ENCODE measurements at places on chromosomes 3 and 15.

DNA sequence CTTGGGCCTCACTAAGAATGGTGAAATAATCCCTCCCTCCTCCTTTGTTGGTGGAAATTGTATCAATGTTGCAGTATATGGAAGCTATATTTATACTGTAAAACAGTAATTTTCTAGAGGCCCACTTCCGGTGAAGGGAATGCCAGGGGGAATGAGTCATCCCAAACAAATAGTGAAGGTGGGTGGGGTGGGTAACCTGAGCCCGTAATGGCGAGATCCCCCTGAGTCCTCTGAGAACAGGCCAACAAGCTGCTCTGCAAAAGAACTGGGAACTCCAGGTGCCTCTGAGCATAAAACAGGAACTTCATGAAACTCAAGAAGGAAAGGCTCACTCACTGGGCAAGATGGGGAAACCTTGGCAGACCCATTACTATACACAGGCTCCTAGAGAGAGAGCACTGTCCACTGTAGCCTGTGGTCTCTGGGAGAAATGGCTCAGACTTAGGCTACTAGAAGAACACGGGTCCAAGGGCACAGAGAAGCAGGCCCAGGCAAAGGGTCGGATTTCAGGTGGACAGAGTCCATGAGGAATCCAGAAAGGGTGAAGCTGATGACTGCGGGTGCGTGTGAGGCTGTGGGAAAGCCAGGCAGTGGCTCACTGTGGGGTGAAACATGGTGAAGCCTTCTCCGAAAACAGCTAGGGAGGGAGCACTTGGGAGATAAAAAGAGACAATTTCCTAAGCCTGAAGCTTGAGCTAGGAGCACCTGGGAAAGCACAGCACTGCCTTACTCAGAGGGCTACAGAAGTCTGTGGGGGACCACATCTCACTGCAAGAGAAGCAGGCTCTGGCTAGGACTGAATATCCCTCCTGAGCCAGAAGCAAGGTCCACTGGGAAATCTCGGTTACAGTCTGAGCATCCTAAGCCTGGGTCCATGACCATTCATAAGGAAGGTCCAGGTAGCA, 19.8 kb downstream of the LARP6 start:
- no peak for DNase-seq

DNA sequence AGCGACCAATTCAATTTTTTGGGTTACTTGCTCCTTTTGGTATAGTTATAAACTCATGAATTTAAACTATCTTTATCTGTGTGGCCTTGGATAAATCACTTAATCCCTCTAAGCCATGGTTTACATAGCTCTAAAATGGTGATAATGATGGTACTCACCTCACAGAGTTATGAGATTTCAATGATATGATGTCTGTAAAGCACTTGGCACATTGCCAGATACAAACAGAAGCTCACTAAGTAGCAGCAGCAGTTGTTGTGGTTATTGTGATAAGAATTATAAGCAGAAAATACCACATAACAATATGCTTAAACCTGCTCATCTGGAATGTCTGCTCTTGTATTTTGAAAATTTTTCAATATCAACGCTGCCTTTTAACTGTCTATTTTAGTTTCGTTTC, 185.1 kb upstream of the SNTN start:
- DNase-seq = no peak

GRCh38 chr3:57100046-57100695, 39.7 kb downstream of the SPATA12 start:
- DNase-seq = peak; percentile 36

- DNase-seq = no peak
Observed at GRCh38 chr15:50164458-50164857, 17.5 kb upstream of the SLC27A2 start.

DNA sequence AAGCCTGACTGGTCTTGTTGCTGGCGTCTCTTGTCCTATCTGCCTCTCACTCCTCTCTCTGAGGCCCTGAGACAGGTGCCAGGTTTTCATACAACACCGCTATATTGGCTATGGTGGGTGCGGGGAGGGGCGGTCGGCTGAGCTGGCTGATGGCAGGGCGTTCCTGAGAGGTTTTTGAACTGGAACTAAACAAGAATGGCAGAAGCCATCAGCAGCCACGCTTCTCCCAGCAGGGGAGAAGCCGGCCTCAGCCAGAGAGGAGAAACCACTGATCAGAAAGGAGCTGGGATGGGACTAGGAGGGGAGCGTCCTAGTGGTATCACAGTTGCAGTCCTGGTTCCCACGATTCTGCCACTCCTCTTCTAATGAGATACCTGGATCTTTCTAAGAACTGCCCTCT, 89.9 kb upstream of the PRR23E start:
- no peak for DNase-seq

DNA sequence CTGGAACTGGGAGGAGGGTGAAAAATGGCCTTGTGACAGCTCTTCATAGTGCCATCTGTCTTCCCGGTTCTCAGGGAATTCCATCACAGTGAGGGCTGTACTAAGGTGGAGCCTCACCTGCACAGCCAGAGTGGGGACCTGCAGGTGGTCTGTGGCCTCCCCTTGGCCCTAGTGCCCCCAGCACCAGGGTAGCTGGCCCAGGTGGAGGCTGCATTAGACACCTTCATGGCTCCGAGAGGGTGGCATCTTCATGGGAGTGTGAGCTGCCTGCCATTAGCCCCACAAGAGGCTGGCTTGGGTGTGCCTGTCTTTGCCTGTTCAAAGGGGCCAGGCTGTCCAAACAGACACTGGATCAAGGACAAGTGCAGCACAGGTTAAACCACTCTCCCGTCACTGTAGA, 95.5 kb upstream of the PRR23E start:
- no peak for DNase-seq

DNA sequence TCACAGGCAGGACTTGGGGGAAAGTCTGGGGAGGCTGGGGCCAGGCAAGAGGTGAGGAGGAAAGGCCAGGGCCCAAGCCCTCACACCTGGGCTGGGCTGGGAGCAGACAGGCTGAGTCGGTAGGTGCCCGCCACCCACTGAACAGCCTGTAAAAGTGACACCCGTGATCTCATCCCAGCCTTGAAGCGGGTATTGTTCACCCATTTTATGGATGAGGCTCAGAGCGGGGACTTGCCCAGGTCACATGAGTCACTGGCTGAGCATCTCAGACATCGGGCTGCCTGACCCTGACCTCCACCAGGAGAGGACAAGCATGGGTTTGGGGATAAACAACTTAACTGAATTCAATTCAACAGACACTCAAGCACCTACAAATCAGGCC, 52.0 kb upstream of the CTSH start:
- no peak for DNase-seq

GRCh38 chr3:22292681-22293080, 541.7 kb upstream of the ZNF385D start:
- DNase-seq = no peak

DNA sequence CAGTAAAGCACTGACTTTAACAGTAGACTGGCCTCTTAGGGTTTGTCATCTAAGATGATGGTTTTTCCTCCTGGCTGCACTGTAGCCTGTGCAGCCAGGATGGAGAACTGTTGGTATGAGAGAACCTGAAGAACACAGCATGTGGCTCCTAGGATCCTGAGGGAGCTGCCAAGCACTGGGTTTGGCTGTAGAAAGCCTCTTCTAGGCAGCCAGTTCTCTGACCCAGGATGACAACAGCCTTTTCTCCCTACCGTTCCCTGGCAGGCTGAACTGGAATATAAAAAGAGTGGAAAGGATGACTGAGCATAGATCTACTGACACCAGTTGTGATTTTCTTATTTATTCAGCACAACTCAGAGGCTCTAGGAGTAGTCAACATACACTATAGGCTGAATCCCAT, 34.3 kb upstream of the MANF start:
- DNase-seq = no peak

DNA sequence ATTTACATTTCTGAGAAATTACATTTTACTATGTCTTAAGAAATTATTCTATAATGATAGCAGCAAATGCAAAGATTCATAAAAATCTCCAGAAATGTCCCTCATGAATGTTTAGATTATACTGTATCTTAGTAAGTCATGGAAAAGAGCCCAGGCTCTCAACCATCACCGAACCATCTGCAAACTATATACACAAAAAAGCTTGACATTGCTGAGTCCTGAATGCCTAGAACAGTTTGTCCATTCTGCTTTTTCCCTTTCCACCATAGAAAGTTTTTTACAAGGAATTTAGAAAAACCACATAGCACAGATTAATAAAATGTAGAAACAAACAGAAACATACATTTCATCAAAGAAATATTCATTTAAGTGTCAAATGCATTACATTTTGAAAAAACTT, 83.6 kb downstream of the MYO9A start:
- DNase-seq = no peak

GRCh38 chr15:65870889-65871533, 1.7 kb downstream of the RAB11A start:
- no peak for DNase-seq

GRCh38 chr3:87088993-87089841, 98.3 kb upstream of the VGLL3 start:
- DNase-seq = peak; percentile 50

GRCh38 chr3:108588601-108589000, 637 bp downstream of the CIP2A start:
- no peak for DNase-seq

GRCh38 chr3:140910860-140911259, 30.8 kb upstream of the SLC25A36 start:
- DNase-seq = no peak

DNA sequence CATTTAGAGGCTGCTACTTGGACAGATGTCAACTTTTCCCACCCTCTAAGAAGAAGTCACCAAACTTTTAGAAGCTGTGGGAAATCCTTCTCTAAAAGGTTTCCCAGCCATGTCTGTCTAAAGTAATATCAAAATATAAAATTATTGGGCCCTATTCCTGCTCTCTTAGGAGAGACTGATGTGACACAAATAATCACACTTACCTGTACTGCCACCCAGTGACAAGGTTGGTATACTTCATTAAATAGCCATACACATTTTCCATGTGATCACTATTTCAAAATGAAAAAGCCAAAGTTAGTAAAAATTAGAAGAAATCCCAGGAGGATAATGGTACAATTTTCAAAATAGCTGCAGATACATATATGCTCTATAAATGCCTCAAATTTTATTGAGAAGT, 12.6 kb downstream of the OSBPL11 start:
- DNase-seq = no peak

DNA sequence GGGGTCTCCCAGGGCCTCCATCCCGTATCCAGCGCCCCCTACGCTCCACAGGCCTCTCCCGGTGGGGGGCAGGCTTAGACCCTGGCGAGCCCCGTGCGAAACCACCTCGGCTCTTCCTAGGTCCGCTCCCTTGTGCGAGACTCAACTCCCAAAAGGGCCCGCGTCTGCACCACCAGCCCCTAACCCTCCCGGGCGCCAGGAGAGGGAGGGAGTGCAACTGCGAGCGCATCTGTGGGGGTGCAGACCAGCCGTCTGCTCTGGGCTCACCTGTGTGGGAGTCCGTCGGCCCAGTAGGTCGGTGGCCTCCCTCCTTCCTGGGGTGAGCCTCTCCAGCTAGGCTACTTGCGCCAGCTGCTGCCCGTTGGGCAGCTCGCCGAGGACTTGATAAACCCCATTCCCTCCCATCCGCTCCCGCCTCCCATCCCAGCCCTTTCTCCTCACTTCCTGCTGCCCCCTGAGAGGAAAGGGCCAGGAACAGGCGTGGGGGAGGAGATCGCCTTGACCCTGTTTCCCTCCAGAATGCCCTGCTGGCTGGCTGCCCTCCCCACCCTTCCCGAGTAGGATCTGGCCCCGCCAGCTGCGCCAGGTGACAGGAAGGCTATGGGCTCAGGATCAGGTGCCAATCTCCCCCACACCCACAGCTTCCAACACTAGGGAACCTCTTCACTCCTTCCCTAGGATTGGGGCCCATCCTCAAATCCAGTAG, at the start of gene HYAL2:
Gene HYAL2 (minus strand): TSS at position 360 of the 706 bp plus-strand sequence. CDS start 2,256 bp downstream, outside the sequence.
- no peak for DNase-seq

DNA sequence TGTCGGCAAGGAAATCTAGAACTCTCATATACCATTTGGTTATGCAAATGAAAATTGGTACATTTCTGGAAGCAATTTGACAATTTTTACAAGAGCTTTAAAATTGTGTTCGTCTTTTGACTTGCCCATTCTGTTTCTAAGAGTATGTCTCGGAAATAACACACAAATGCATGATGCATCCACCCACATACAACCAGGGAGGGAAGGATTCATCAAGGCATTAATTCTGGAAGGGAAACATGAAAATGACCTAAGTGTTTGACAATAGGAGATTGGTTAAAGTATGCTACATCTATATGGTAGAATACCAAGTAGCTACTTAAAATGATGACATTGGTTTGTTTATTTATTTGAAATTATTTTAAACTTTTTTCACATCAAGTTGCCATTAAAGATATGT, 58.6 kb downstream of the PIAS1 start:
- no peak for DNase-seq

DNA sequence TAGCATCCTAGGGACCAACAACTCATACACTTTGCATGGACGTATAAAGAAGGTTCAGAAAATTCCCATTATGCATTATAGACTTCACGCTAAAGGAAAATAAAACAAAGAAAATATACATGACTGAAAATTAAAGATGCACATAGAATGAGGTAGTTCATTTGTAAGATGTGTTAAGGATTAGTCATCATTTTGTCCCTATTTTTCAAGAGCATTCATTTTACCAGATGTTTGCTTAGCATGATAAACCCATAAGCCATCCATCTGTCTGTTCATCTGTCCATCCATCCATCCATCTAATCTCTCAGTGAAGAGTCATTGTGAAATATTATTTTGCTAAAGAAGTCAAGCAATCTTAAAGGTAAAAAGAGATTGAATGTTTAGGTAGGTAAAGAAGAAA, 80.3 kb downstream of the TFG start:
- DNase-seq = no peak

GRCh38 chr3:10337323-10338163, 16.6 kb upstream of the SEC13 start:
- no peak for DNase-seq

- DNase-seq = peak; percentile 83
Observed at GRCh38 chr3:73727117-73727821, 102.5 kb upstream of the PDZRN3 start.

GRCh38 chr15:94135486-94136147, 95.7 kb upstream of the MCTP2 start:
- DNase-seq = no peak

DNA sequence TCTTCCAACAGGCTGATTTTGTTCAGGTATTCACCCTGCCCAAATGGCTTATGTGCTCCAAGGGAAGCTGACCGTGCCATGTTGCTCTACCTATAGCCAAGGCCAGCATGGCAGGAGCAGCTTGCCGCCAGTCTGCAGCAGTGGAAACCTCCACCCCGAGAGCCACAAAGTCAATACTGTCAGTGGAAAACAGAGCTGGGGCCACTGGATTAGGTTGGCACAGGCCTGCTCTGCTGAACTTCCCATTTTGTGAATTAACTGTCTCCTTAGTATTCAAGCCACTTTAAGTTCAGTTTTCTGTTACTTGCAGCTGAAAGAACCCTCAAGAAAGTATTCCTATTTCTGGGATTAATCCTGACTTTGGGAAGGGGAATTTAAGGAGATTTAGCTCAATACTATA, 63.8 kb upstream of the XCR1 start:
- DNase-seq = no peak

Measured in AG04449 (cell line).